Stimulated activated CD4-positive, alpha-beta T cell treated with anti-CD3 and anti-CD28 coated beads, Interleukin-2, amount 100 ng/mL, for 4 hours (primary cell): ENCODE measurements at places on chromosomes 5 and 9.

DNA sequence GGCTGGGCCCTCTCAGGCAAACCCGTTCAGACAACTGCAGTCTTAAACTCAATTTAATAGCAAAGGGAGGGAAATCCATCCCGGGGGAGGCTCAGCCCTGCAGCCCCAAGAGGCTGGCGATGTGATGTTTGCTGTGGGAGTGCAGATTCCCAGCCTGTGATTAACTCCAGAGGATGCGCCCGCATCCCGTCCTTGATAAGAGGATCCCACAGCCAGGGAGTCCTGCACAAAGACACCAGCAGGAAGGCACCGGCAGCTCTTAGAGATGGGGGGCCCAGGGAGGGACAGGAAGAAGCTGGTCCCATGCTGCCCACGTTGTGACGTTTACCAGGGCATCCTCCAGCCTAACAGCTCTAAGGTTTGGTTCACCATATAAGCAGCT, 64.7 kb downstream of the MRPL36 start:
- DNase-seq: no peak

DNA sequence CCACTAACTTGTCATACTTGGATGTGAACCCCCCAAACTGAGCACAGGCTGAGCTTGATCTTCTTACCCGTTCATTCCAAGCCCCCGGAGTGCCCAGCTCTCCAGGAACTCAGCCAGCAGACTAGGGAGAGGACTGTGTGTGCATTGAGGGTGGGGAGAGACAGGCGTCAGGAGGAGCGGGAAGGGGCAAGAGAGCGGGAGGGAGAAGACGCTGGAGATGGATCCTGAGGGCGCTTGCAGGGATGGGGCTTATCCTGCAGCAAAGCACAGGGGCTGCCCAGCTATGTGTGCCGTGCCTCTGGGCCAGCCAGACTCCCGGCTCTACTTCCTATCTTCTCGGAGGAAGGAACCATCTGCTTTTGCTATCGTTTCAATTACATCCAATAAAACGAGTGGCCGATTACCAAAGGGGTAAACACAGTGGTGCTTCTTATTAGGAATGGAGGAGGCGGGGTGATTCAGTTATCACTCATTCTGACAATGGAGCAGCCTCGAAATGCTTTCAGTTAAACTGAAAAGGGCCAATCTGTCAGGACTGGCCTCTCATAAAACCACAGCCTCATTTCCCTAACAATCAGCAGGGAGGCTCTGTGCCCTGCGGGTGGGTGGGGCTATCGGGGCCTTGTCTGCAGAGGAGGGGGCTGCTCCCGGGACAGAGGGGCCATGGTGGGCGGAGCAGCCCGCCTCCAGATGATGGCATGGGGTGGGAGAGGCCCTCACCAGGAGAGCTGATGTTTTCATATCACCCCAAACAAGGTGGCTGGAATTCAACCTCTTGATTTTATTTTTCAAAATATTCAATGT, 168.2 kb downstream of the DAB2IP start:
- no peak for DNase-seq

DNA sequence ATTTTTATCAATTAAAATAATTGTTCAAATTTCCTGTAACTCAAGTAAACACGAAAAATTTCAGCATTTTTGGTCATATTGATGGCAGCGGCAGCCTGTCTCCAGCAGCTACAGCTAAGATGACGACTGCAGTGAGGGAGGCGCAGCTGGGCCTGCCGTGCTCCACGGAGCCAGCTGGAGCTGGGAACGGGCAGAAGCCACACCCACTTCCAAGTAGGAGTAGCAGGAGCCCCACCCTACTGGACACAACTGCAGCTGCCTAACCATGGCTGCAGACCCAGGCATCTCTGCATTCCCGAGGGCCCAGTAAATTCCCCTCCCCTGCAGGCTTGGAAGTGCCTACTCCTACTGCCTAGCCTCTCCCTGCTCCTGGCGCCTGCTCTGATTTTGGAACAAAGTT, 2031.7 kb downstream of the EFNA5 start:
- no peak for DNase-seq

GRCh38 chr5:83817591-83817990, 96.9 kb upstream of the HAPLN1 start:
- DNase-seq: no peak

DNA sequence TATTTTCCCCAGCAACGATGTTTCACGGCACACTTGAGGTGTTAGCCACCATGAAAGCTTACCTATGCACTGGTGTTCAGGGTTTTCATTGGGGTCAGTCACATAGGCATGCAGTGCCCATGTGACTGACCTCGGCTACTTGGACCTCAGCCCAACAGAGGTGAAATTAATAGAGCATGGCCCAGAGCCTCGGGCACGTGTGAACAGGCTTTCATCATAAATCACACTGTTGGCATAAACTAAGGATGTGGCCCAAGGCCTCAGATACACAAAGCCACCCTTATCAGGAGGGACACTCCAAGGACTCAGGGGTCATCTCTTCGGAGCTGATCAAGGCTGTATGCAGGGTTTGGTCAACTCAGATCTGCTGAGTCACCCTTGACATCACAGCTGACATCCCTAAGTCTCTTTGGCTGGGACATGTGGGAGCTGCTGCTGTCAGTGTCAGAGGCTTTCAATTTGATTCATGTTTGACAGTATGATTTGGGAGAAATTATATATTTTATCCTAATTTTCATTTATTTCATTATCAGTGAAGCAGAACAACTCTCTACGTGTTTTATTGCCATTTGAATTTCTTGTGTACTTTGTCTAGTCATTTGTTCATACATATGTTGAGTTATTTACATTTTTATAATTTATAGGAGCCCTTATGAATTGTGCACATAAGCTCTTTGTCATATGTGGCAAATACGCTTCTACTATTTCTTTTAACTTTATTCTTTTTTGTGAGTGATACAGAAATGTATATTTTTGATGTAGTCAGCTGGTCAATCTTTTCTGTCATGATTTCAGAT, 59.7 kb upstream of the ANKRD33B start:
- no peak for DNase-seq

- DNase-seq: no peak
These were observed 11.9 kb downstream of the MSX2 start for GRCh38 chr5:174736331-174736721.

DNA sequence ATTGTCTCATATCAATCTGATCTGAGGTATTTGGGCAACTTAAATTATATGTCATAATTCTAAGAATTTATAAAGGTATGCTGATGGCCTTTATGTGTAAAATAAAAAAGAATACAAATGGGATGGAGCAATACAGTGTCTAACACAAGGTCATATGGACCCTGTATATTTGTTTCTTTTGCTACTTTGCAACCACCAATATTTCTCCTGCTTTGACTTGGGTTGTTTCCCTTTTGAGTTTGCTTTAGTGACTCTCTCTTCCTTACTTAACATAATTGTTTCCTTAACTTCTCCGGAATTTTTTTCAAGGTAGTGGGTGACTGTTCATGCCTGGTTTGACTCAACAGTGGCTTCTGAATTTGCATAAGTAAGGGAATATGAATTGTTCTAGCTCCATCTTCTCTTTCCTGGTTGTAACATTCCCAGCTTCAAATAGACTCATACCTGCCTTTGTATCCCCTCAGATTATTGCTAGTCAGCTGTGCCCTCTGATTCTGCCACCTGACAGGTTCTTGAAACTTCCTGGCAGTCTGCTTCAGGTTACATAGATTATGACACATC, 30.2 kb upstream of the ANXA1 start:
- DNase-seq: no peak

- no peak for DNase-seq
These were observed 6.9 kb upstream of the ATP6V1G1 start for GRCh38 chr9:114580609-114581193.

- no peak for DNase-seq
These were observed 10.0 kb upstream of the CACFD1 start for GRCh38 chr9:133449760-133450159.

DNA sequence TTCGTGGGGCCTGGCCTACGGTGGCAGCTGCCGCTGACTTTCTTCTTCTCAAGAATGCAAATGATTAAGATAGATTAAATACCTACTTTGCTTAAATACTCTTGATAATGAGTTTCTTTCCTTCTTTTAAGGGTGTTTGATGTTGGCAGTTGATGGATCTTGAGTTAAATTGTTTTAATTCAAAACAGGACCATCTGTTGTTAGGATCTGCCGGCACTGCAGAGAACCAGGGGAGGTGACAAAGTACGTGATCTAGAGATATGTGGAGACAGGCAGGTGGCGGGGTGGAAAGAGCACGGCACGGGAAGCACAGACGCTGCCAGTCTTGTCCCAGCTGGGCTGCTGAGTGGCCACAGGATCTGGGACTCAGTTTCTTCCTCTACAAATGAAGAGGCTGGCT, 37.9 kb downstream of the MED27 start:
- no peak for DNase-seq

DNA sequence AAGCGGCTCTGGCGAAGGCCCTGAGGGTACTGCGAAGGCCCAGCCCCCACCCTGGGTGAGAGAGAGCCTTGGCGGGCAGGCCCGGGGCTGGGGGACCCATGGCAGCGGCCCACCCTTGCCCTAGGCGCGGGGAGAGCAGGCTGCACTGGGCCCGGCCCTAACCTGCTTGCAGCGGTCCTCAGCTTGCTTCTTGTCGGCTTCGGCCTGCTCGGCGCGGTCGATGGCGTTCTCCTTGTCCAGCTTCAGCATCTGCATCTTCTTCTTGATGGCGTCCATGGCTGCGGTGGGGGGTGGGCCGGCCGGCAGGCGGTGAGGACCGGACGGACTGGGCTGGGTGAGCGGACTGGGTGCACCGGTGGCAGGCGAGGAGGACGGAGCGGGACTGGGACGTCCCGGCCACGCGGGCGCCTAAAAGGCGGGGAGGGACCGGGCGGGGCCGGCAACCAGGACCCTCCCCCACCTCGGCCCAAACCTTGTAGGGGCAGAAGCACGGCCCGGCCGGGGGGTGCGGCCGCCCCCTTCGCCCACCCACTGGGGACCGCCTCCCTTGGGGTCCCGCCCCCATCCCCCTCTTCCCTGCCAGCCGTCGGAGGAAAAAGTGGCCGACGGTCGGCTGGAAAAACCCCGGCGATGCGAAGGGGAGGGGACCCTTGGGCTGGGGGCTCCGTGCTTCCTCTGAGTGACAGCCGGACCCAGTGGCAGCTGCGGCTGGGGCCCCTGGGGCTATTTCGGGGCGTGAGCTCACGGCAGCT, at the start of gene TPM2:
Gene TPM2, minus strand, starts transcription at position 384 of the 752 bp plus-strand sequence. Its CDS starts 108 bp downstream, at position 276.
- DNase-seq: no peak

- no peak for DNase-seq
These were observed 3.5 kb upstream of the SLC38A9 start for GRCh38 chr5:55715519-55716078.

- no peak for DNase-seq
These were observed 10.1 kb downstream of the CDKN2A start for GRCh38 chr9:21984101-21984500.

GRCh38 chr9:133171161-133171961, 7.6 kb upstream of the GBGT1 start:
- DNase-seq: no peak

GRCh38 chr5:15937708-15938107, 241.9 kb downstream of the MARCHF11 start:
- no peak for DNase-seq

DNA sequence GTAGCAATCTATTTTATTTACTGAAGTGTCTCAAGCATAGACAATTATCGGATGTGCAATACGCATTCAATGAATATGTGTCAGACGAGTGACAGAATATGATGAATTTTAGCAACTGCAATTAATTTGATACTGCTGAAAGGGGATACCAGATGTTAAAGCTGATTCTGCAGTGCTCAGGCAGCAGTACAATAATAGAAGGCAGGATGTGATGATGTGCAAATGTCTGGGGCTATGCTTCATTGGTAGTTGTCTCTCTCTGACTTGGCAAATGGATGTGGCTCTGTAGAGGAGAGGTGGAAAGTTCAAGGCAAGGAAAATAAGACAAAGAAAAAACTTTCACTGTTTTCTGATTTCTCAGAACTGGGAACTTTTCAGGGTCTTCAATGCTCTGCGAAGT, 721.2 kb downstream of the CDH18 start:
- no peak for DNase-seq

- DNase-seq: no peak
These were observed 267.0 kb downstream of the SEC61B start for GRCh38 chr9:99489060-99489413.

DNA sequence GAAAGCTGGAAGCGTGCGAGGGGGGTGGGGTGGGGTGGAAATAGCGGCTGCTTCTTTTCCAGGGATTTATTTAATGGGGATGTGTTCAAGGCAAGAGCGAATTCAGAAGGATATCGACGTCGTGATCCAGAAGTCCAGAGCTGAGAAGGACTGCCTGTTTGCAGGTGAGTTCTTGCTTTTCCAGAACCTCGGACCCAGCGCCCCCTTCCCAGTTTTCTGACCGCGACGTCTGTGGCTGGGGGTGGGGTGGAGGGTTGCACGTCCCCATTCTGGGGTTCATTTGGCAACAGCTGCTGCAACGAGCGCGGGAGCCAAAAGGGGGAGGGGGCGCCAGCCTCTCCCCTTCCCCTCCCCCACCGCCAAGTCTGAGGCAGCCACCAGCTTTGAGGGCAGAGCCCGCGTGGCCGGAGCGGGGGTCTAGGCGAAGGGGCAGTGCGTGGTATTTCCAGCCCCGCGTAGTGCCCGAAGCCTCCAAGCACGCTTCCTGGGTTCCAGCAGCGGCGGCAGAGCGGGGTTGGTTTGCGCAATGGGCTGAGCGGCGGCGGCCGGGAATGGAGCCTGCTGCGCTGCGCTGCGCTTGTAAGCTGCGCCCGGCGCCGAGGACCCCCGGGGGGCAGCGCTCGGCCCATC, 701 bp downstream of the PARP8 start:
- DNase-seq: peak; percentile 31

GRCh38 chr5:140116716-140117115, 2.8 kb downstream of the PURA start:
- no peak for DNase-seq

GRCh38 chr5:148808864-148809642, 17.4 kb upstream of the ADRB2 start:
- no peak for DNase-seq

DNA sequence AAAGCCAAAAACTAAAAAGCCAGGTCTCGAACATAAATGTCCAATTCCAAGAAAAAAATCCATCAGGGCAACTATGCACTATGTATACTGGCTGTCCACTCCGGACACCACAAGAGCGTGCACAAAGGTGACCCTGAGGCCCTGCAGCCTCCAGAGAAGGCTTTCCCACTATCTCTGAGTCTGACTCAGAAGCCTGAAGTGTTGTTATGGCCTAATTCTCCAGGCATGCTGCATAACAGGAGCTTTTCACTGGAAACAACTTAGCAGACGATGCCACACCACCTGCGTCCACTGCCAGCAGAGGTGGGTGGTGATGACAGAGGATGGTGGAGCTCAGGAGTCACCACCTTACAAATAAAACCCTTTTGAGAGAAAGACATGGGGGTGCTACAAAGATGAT, 63.7 kb downstream of the HABP4 start:
- no peak for DNase-seq

GRCh38 chr9:110126986-110127864, 80.7 kb downstream of the C9orf152 start:
- no peak for DNase-seq

GRCh38 chr5:80935811-80936385, 24.3 kb upstream of the RASGRF2 start:
- DNase-seq: no peak

GRCh38 chr5:1509346-1510085, 14.2 kb downstream of the LPCAT1 start:
- DNase-seq: no peak

DNA sequence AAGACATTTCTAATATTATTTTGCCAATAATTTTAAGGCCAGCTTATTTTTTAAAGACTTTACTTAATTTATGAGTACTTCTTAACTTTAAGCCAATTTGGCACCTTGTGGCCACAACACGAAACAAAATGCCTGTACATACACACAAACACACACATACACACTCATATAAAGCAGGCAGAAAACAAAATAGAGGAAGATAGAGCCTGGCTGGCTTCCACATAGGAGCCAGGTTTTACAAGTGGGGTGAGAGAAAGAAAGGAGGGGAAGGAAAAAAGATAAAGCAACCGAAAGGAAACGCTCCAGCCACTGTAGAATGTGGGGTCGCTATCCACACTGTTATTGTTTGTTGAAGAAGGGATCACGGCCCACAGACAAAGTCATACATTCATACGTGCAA, 10.4 kb downstream of the GMCL2 start:
- no peak for DNase-seq
